ENCODE measurements at places on chromosomes 13 and 19. TPM values are rescaled to one million over a fixed set of nuclear protein-coding genes. Genes with fewer than 3 reads are reported as not detected.

Gene WDR87
- total RNA-seq, result not detected

Gene ANKRD24
- total RNA-seq, result 1.0 TPM

Gene KCTD4
- not detected for total RNA-seq

Gene CYP2F1
- not detected for total RNA-seq

Gene ATP1A3
- total RNA-seq, result 2.9 TPM

Gene CCNE1
- 32.5 TPM for total RNA-seq

Gene KLK2
- not detected for total RNA-seq

Gene ZNF578
- total RNA-seq, result 0.73 TPM

Gene FCER2
- 1.8 TPM for total RNA-seq

Gene ZNF793
- 3.5 TPM for total RNA-seq

Gene FSD1
- total RNA-seq, result 16.3 TPM

Gene EIF3K
- total RNA-seq, result 280 TPM

Gene DENND1C
- 61.1 TPM for total RNA-seq

Gene GRK1
- not detected for total RNA-seq

Gene NCR1
- total RNA-seq, result 0.38 TPM

Gene MISP
- total RNA-seq, result not detected

Gene CGB2
- not detected for total RNA-seq

Gene ADAMTSL5
- total RNA-seq, result 2.6 TPM

Gene ELOF1
- total RNA-seq, result 64.2 TPM

Gene RNF225
- total RNA-seq, result 0.80 TPM

Gene ASPDH
- not detected for total RNA-seq
